Effector memory CD8-positive, alpha-beta T cell (primary cell): ENCODE measurements at places on chromosomes 2 and 18.
A peak's percentile ranks its signal among the peaks of the same experiment; 100 is the strongest.

- DNase-seq: no peak
Measured at GRCh38 chr2:159030674-159031380, 62.4 kb downstream of the TANC1 start.

- peak; percentile 19 for DNase-seq
Measured at GRCh38 chr18:57561728-57562423, 24.6 kb downstream of the FECH start.

GRCh38 chr2:158809816-158810215, 14.7 kb downstream of the DAPL1 start:
- DNase-seq: no peak

GRCh38 chr2:29691391-29691950, 229.9 kb downstream of the ALK start:
- no peak for DNase-seq

DNA sequence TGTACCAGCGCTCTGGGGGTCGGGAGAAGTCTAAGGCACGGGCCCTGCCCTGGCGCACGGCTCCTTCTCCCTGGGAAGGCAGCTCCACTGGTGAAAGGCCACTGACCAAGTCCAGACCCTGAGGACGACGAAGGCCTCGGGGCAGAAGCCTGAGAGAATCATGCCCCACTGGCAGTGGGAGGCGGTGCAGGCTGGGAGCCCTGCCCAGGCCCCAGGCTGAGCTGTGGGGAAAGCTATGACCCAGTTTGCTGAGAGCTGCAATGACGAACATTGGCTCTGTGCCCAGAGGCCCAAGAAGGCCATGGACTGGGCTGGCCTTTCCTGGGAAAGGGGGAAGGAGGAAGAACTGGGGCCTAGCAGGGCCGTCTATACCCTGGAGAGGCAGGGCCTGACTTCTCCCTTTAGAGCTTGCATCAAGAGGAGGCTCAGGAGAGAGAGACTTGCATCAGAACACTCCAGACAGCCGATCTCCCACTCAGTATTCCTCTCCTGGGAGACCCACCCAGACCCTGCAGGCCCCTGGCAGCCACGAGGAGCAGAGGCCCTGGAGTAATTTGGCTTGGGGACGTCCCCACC, 32.9 kb downstream of the HS1BP3 start:
- DNase-seq: no peak

- no peak for DNase-seq
Measured at GRCh38 chr2:33266467-33266866, 210.0 kb upstream of the RASGRP3 start.

DNA sequence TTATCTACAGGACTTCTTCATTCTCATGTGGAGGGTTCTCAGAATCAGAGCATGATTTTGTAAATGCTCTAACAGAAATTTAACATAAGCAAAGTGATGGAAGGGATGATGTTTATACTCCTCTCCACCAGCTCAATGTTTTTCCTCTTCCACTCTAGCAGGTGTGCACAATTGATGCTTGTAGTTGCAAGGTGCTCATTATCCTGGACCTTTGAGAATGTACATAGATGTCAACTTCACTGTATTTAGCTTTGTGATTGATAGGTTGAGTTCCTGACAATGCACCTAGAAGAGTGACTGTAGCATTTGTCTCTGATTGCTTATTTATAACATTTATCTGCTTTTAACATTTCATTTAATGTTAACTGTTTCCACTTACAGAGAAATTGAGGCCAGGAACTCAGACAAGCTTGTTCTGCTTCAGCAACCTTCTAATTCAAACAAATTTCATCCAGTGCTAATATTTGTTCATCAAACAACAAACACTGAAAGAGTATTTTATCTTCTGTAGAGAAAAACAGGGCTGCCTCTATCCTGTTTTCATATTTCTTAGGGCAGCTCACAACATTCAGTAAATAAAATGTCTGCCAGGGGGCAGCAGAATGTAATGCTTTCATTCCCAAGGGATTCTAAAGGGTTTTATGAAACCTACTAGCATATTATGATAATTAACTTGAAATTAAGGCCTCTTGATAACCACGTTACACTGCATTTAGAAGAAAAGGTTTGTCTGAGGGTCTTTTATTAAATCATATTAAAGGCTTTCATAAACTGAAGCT, 127.9 kb upstream of the NOL4 start:
- DNase-seq: no peak

DNA sequence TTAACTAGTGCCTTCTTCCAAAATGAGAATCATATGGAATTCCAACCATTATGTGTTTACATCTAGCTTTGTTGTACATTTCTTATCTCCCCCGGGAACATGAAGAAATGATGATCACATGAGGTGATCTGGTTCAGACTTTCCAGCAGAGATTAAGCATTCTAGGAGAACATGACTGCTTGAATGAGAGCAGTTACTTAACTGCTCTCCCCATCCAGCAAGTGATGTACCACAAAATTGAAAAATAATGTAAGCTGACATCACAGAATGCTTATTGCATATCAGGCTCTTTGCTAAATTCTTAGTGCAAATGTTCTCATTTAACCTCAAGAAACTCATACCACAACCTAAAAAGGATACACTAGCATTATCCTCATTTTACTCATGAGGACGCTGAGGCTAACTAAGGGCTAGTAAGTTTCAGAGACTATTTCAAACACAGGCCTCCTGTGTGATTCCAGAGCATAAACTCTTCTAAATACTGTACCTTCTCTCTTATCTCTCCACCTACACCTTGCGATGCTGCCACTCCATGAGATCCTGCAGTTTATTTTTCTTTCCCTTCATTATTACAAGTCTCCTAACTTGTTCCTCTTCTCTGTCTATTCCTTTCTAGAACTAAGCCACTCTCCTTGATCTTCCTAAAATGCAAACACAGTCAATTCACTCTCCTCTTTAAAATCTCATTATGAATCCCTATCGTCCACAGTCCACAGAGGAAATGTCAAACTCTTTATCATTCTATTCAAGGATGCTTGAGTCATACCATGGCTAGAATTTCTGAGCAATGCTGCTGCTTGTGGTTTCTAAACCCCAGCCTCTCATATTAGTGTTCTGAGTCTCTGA, 1224.8 kb upstream of the ZEB2 start:
- DNase-seq: no peak

- DNase-seq: no peak
Measured at GRCh38 chr2:127400897-127401756, 13.4 kb upstream of the MAP3K2 start.
